HS-27A (cell line): ENCODE measurements at places on chromosomes 13 and 19.

DNA sequence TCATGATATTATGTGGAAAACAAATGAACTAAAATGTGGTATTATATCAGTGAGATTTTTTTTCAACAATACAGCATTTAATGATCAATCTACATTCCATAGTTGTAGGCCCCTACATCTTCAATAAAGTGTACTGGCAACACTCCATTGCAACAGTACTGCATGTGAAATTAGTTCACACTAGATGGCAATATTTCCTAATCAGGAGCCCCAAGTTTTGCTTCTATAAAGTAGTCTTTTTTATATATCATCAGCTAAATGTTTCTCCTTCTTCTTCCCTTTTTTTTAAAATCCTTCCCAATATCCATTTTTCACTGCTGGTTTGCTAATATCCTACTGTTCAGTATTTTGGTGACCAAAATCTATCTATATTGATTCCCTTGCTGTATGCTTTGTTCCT is 528.3 kb upstream of the ATXN8OS start:
- no peak for DNase-seq

- DNase-seq: no peak
These were observed 15.0 kb downstream of the BICRA start for GRCh38 chr19:47623921-47624391.

- no peak for DNase-seq
These were observed 4.3 kb downstream of the RNF113B start for GRCh38 chr13:98172590-98173422.

- no peak for DNase-seq
These were observed 6.0 kb downstream of the KLK14 start for GRCh38 chr19:51076631-51077213.

- no peak for DNase-seq
These were observed 221.5 kb downstream of the TEX29 start for GRCh38 chr13:111541752-111542529.

DNA sequence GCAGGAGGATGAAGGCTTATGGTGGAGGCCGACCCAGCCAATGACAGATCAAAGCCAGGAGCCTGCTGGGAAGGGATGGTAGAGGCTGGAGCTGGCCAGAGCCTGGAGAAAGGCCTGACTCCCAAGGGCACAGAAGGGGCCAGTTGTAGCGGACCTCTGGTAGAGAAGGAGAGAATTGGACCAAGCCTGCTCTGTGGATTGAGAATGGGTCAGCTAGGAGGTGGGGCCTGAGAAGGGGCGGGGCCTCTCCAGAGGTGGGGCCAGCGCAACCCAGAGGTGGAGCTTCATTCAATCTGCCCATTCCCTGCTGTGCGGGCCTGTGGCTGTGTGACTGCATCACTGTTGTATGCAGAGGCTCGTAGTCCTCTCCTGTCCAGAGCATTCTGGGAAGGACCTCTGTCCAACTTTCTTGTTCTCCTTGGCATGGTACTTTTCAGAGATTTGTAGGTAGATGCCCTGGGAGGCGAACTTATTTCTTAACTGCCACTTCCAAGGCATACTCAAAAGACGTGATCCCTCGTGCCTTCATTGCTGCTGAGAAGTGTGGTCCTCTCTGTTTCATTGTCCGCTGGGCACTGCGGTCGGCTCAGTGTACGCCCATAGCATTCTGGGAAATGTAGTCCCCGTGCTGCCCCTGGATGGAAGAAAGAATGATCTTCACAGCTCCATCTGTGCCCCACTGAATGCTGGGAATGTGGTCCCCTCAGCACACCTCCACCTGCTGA is 6.7 kb downstream of the GRIN2D start:
- no peak for DNase-seq
